ENCODE measurements at places on chromosomes 11 and 22. TPM values are rescaled to one million over a fixed set of nuclear protein-coding genes. Genes with fewer than 3 reads are reported as not detected.

- DNase-seq: no peak
Measured at GRCh38 chr11:45454917-45455401, 168.8 kb upstream of the SYT13 start.

DNA sequence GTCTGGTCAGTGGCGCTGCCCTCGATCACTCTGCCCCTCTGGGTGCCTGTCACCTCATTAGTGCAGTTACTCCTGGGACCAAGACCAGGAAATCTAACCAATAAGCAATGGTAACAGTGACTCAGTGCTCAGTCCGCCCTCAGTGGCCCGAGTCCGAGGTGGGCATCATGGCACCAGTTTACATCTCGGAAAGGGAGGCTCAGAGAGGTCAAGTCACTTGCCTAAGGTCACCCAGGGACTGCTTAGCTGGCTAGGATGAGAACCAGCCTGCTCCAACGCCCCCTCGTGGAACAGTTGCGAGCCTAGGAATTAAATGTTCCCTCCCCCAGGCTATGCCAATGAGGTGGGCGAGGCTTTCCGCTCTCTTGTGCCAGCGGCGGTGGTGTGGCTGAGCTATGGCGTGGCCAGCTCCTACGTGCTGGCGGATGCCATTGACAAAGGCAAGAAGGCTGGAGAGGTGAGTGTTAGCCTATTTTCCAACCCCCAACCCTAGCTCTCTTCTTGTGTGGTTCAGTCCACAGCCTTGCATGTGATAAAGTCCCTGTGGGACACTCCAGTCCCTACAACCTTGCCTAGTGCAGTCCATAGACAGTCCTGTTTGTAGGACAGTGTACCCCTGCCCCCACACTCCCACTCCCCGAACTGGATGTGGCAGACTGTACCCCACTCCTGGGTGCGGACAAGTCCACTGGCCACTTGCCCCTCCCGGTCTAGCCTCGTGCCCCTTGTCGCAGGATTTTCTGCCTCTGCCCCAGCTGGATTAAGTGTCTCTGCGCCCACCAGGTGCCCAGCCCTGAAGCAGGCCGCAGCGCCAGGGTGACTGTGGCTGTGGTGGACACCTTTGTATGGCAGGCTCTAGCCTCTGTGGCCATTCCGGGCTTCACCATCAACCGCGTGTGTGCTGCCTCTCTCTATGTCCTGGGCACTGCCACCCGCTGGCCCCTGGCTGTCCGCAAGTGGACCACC lies 1.1 kb downstream of the MTFP1 start:
- DNase-seq: no peak

DNA sequence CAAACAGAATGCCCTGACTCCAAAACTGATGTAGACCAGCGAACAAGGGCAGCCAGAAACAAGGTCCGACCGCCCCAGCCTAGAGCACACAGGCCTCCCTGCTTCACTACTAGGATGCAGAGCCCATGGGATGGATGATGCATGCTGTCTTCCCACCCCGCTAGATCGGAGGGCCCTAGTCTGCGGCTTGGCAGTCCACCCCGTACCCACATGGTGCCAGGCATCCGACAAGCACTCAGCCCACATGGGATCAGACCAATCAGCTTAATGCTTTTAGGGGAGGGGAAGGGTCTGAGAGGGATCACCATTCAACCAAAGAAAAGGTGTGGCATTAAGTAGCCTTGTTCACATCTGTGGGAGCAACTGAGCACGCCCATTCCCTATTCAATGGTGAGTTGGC lies 30.6 kb downstream of the PISD start:
- no peak for DNase-seq

GRCh38 chr11:14018441-14018840 lies 55.9 kb downstream of the SPON1 start:
- DNase-seq: no peak

The CCDC15 gene
- 3.2 TPM for total RNA-seq

DNA sequence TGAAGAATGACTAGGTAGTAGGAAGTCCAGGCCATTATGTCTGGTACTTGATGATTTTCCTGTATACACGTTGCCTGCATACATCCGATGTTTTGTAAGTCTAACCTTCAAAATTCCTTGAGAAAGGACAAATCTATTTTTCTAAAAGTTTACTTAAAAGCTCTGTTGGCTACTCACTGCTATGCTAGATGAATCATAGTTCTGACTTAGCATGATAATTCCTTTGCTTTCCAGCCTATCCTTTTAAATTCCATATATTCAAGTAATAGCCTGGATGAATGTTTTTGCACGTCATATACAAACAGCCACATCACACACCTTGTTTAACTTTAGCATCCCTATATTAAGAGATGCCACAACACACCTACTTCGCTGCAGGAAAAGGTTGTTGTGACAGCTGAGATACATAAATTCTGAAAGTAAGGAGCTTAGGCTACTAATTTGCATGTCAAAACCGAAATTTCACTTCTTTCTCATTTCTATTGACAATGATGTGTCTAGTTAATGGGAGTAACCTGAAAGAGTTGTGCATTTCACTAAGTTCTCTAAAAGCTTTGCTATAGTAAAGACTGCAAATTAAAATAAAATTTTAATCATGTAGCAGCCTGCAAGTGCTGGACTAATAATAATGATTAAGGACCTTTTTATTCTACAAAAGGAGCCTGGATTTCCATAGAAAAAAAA lies 1116.4 kb downstream of the JRKL start:
- no peak for DNase-seq

- no peak for DNase-seq
Measured at GRCh38 chr11:9576701-9577381, 3.4 kb downstream of the WEE1 start.

GRCh38 chr11:88618327-88619070 lies 281.0 kb upstream of the CTSC start:
- DNase-seq: no peak

GRCh38 chr22:37973271-37974170 lies 10.8 kb downstream of the SOX10 start:
- no peak for DNase-seq

- no peak for DNase-seq
Measured at GRCh38 chr11:22456993-22457762, 119.0 kb downstream of the SLC17A6 start.
